LHCN-M2 (cell line): ENCODE measurements at places on chromosomes 13 and 19. TPM values are rescaled to one million over a fixed set of nuclear protein-coding genes. Genes with fewer than 3 reads are reported as not detected.

Gene MARCHF2
- 34.2 and 44.5 TPM in 2 replicates for total RNA-seq

Gene TMEM221
- not detected in 2 replicates for total RNA-seq

Gene FAM83E
- total RNA-seq: not detected in 2 replicates

Gene KLK15
- total RNA-seq: not detected in 2 replicates

Gene CDADC1
- total RNA-seq: 1.5 and 2.6 TPM in 2 replicates

Gene GNG8
- not detected in 2 replicates for total RNA-seq

Gene PNMA8A
- 74.8 and 80.1 TPM in 2 replicates for total RNA-seq

DNA sequence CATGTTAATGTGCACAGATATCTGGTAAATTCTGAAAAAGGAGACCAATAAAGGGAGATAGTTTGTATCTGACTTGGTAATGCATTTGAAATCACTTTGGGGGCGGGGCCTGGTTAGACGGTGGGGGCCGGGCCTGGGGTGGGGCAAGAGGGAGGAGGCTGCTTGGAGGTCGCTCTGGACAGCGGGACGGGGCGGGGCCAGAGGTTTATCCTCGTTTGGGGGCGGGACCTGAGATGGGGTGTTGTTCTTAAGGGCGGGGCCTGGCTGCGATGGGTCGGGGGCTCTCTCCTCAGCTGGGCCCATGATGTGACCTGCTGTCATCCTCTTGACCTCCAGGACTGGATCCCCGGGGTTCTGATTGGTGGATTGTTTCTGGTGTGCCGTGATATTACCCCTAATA, 4.9 kb upstream of the ZNF808 start:
- no peak for DNase-seq
